ENCODE measurements at places on chromosomes 6 and 20.

DNA sequence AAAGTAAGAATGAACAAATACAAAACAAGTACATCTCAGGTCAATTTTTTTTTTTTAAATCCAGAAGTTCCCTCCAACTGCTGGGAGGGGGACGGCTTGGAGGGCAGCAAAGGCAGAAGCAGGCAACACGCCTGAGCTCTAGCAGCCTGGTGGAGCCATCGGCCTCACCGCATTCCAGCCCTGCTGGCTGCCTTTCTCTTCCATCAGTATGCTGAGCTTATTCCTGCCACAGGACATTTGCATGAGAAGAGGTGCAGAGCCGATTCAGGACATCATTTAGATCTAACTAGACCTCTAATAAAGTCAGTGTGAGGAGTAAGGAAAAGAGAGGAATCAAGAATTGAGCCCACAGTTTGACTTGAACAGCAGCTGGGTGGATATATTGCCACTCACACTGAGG is 318.8 kb downstream of the ZFAND3 start:
- DNase-seq = no peak

DNA sequence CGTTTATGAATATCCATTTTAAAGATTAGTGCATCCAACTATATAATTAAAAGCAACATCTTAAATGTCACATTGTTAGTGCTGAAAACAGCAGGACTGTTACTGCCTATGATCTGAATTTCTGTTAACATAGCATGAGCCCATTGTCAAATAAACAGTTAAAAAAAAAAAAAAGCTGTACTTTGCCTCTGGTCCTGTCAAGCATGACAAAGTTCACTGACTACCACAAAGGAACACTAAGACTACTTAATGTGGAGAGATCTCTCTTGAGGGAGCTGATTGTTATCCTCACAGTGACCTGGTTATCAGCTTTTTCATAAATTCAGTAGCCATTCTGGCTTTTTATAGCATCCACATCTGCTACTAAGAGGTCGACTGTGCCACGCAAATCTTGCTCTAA is 228.1 kb downstream of the TMEM200A start:
- DNase-seq = no peak

- no peak for DNase-seq
These were observed 457.3 kb upstream of the SULF2 start for GRCh38 chr20:48242623-48243022.

- DNase-seq = peak; percentile 12
These were observed 21.5 kb upstream of the HS3ST5 start for GRCh38 chr6:114364301-114364700.

DNA sequence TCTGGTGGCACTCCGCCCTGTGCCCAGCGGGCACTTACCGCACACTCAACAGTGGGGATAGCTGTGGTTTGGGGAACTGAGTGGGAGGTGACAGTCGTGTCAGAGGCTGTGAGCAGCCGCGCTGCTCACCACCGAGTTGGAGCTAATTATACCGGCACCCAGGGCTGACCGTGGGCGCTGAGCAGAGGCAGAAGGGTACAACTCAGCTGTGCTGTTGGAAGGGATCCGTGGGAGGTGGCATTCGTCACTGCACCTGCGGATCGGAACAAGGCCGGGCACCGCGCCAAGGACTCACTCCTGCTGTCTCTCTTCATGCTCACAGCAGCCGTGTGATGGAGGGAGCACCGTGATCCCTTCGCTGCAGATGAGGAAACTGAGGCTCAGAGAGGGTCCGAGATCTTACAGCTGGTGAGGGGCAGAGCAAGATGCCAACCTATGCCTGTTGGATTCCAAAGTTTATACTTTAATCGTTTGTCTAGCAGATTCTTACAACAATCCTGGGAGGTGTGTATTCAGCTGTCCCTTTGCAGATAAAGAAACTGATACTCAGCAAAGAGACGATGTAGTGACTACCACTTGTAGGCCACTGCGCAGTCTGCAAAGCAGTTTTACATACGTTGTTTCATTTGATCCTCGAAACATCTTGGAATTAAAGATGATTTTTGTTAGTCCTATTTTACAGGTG is 713 bp upstream of the ELMO2 start:
- no peak for DNase-seq

GRCh38 chr6:43096451-43097097 is 20.5 kb downstream of the PTK7 start:
- DNase-seq = peak; percentile 82

DNA sequence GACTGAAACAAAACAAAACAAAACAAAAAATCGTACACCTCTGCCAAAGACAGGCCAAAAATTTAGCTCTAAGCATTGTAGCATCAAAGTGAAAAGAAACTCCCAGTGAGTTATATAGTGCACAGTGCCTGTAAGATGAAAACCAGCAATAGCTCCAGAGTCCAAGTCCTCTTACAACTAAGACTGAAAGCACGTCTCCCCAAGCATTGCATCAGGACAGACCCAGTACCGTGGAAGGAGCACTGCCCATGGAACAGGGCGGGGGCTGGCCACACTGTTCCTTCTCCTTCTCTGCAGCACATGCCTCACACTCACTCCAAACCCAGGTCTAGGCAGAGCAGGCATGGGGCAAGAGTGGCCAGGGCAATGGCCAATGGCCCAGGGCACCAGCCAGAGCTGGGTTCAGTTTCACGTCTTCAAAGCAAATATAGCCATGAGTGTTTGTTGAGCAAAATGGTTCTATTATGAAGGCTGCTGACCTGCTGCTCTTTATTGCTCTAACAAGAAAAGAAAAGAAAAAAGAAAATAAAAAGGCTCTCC is 72.2 kb upstream of the PBOV1 start:
- no peak for DNase-seq

DNA sequence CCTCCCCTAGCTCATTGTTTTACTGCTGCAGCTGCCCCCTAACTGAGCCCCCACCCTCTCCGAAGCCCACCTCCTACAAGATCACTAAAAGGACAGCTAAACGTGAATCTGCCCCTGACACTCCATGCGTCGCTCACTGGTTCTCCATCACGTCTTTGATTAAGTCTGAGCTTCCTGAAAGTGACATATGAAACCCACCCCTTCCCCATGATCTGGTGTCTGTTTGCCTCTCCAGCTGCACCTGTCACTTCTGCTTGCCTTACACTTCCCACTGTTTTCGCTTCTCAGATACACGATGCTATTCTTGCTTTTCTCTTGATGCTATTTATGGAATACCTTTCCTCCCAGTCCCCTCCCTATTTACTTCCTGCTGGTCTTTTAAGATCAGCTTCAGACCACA is 8.0 kb upstream of the PERP start:
- no peak for DNase-seq

- no peak for DNase-seq
These were observed 270.1 kb upstream of the ARID1B start for GRCh38 chr6:156507106-156507505.

GRCh38 chr6:23180504-23181293 is 611.3 kb downstream of the HDGFL1 start:
- DNase-seq = peak; percentile 90

- DNase-seq = no peak
These were observed 247.2 kb downstream of the LAMA2 start for GRCh38 chr6:129130106-129130505.

- no peak for DNase-seq
These were observed 104.4 kb downstream of the RPP40 start for GRCh38 chr6:4899249-4900034.

DNA sequence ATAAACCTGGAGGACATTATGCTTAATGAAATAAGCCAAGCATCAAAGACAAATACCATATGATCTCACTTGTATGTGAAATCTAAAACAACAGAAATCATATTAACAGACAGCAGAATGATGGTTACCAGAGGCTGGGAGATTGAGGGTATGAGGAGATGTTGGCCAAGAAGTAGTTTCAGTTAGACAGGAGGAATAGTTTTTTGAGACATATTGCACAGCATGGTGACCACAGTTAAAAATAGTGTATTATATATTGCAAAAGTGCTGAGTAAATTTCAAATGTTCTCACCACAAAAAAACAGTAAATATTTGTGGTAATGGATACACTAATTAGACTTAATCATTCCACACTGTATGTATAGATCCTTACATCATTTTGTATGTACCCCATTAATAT is 1.8 kb downstream of the GABRR1 start:
- no peak for DNase-seq

GRCh38 chr6:167550941-167551627 is 226.2 kb downstream of the TTLL2 start:
- DNase-seq = peak; percentile 27

All from iris pigment epithelial cell (primary cell).